K562 (cell line): ENCODE measurements at places on chromosomes 16 and 17. TPM values are rescaled to one million over a fixed set of nuclear protein-coding genes. Genes with fewer than 3 reads are reported as not detected.

DNA sequence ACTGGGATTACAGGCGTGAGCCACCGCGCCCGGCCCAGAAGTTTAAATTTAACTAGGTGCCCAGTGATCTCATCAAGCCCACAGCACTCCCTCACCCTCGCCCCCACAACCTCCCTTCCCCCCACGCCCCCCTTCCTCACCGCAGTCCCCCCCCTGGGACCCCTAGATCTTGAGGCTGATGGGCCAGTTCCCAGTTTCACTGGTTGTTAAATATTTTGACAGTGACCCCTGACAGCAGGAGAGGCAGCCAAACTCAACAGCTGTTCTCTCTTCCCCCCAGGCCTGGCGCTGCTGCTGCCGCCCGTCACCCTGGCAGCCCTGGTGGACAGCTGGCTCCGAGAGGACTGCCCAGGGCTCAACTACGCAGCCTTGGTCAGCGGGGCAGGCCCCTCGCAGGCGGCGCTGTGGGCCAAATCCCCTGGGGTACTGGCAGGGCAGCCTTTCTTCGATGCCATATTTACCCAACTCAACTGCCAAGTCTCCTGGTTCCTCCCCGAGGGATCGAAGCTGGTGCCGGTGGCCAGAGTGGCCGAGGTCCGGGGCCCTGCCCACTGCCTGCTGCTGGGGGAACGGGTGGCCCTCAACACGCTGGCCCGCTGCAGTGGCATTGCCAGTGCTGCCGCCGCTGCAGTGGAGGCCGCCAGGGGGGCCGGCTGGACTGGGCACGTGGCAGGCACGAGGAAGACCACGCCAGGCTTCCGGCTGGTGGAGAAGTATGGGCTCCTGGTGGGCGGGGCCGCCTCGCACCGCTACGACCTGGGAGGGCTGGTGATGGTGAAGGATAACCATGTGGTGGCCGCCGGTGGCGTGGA is 15.6 kb downstream of the QPRT start:
- DNase-seq: no peak

GRCh38 chr17:78323826-78324390 is 36.0 kb downstream of the SOCS3 start:
- no peak for DNase-seq

DNA sequence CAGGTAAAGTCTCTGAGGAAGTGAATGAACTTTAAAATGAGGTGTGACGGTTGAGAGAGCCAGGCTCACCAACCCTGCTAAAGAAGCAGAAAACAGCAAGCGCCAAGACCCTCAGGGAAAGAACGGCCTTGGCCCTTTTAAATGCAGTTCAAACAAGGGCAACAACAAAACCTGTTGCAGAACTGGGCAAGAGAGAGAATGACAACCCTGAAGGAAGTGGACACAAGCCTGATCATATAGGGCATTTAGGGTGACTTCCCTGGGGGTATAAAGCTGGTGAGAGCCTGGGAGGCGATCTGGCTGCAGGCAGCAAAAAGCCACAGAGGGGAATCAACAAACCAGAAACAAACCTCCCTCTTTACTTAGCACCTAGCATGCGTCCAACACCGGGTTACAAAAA is 1.0 kb downstream of the CPPED1 start:
- no peak for DNase-seq

GRCh38 chr16:70160388-70160787 is 13.2 kb upstream of the CLEC18C start:
- DNase-seq: peak; percentile 9

- no peak for DNase-seq
Measured at GRCh38 chr17:65797101-65797500, 235.7 kb upstream of the AXIN2 start.

- DNase-seq: no peak
Measured at GRCh38 chr17:9271989-9272388, 250.7 kb downstream of the NTN1 start.

DNA sequence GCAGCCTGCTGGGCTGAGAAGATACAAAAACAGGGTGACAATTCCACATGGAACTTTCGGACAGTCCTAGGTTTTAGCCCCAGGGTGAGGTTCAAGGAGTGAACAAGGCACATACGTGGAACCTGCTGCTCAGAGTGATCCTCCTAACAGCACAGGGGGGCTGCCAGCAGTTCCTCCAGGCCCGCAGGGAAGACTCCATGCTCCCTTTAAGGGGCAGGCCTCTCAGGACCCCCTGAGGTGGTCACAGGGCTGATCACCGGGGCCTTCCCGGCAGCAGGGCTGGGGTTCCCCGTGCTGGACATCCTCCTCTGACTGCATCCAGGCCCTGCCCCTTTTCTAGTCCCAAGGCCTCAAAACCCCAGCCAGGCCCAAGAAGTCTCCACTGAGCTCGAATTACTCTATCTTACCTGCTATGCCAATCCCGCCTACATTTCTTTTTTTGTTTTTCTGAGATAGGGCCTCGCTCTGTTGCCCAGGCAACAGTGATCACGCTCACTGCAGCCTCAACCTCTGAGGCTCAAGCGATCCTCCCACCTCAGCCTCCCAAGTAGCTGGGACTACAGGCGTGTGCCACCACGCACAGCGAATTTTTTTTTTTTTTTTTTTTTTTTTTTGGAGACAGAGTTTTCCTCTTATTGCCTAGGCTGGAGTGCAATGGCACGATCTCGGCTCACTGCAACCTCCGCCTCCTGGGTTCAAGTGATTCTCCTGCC is 10.4 kb downstream of the CANT1 start:
- DNase-seq: no peak

DNA sequence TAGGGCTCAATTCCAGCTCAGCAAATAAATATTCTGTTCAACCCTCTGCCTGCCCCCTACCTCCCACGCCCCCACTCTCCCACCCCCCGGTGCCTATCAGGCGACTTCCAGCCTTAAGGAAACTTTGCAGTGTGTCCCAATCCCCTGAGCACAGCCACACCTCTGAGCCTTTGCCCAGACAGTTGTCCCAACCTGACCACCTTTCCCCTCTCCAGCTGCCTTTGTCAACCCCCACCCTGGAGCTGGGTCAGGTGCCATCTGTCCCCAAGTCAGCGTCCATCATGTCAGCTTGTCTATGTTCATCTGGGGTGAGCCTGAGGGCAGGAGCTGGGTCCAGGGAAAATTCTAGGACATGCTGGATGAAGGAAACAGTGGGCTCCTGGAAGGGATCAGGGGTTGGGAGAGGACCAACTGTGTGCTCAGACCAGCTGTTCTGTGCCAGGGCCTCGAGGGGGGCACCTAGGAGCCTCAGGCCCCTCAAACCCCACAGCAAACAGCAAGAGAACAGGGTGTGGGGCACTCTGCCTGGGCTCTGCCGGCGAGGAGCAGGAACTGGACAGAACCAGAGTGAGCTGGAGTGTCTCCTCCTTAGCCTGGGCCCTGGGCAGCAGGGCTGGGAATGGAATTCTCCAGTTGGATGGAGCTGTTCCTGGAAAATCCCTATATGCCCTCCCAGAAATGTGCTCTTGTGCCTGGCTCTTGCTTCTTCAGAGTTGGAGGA is 17.8 kb downstream of the CDH16 start:
- peak; percentile 93 for DNase-seq

DNA sequence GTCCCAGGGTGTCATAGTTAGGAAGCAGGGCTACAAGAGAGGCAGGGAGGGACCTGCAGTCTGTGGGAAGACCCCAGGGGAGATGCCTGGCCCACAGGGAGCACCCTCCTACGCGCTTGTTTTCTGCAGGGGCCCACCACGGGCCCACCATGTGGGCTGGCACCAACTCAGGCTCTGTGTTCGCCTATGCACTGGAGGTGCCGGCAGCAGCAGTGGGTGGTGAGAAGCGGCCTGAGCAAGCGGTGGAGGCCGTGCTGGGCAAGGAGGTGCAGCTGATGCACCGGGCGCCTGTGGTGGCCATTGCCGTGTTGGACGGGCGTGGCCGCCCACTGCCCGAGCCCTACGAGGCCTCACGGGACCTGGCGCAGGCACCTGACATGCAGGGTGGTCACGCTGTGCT is 15.0 kb downstream of the LLGL1 start:
- DNase-seq: no peak

GRCh38 chr17:51144266-51145022 is 8.9 kb upstream of the NME1 start:
- no peak for DNase-seq

- no peak for DNase-seq
Measured at GRCh38 chr17:19309701-19310100, 52.8 kb downstream of the B9D1 start.

- no peak for DNase-seq
Measured at GRCh38 chr16:9567666-9568065, 476.2 kb downstream of the HAPSTR1 start.

- no peak for DNase-seq
Measured at GRCh38 chr17:68511254-68511670, 968 bp upstream of the PRKAR1A start.

DNA sequence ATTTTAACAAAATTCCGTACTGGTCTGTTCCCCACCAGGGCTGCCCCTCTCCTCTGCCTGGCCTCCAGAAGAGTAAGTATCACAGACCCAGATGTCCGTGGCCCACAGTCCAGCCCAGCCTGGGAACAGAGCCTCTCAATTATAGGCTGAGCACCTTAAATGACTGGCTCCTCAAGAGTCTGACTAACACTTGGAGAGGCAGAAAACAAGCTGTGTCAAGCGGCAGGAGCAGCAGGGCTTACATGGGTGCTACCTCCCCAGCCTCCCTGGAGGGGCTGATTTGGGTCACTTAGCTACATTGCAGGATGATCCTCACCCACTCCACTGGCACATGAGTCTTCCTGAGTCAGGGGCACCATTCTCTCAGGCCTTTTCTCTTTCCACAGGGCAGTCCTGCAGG is 209.7 kb downstream of the COPRS start:
- no peak for DNase-seq

GRCh38 chr17:21475571-21475970 is 99.4 kb downstream of the KCNJ12 start:
- no peak for DNase-seq

GRCh38 chr16:85571813-85572619 is 41.1 kb upstream of the GSE1 start:
- DNase-seq: no peak

- peak; percentile 56 for DNase-seq
Measured at GRCh38 chr16:2912330-2913199, 834 bp downstream of the FLYWCH1 start.

GRCh38 chr16:59210955-59211541 is 476.9 kb upstream of the GOT2 start:
- no peak for DNase-seq

DNA sequence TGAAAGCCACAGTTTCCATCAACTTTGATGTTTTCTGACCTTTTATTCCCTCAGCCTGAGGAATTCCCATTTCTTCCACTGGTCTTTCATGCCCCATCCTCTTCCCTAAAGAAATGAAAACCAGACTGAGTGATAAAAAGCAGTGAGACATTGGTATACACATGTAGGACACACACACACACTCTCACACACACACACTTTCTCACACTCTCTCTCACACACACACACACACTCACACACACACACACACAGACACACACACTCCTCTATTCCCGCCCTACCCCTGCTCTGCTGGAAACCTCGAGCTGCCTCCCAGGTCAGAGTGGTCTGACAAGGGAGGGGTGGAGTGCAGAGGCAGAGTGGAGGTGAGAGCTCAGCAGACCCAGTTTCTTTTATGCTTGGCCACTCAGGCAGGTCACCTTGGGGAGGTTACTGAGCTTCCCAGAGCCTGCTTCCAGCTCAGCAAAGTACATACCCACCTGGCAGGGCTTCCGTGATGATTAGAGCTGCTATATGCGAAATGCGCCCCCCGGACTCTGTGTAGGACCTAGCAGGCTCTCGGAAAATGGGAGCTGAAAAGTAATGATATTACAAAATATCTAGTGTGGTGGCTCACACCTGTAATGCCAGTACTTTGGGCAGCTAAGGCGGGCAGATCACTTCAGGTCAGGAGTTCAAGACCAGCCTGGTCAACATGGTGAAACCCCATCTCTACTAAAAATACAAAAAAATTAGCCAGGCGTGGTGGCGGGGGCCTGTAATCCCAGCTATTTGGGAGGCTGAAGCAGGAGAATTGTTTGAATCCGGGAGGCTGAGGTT is 30.7 kb downstream of the CCR7 start:
- peak; percentile 37 for DNase-seq

DNA sequence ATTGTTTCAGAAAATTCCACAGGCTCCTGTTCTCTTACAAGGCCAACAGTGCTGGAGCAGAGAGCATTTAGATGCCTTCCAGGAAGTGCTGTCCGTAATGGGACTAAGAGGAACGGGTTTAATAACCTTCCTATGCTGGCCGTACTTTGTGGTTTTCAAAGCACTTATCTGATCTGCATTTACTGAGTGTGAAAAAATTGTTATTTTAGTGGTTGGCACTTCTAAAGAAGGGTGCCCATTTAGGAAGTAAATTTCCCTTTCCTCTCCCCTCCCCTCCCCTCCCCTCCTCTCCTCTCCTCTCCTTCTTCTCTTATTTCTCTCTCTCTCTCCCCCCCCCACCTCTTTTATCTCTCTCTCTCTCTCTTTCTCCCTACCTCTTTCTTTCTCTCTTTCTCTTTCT is 72.0 kb upstream of the DNAJA2 start:
- DNase-seq: no peak

GRCh38 chr17:57604771-57605674 is 140.1 kb downstream of the CCDC182 start:
- no peak for DNase-seq

- no peak for DNase-seq
Measured at GRCh38 chr16:80065541-80065940, 465.0 kb upstream of the MAF start.

ZNF213 gene
- total RNA-seq: 9.3 and 10.0 TPM in 2 replicates

PARD6A gene
- total RNA-seq: 0.85 and 2.0 TPM in 2 replicates

TOM1L1 gene
- total RNA-seq: 29.2 and 29.5 TPM in 2 replicates

GP1BA gene
- total RNA-seq: not detected in 2 replicates
